ENCODE measurements at places on chromosomes 2 and 18. TPM values are rescaled to one million over a fixed set of nuclear protein-coding genes. Genes with fewer than 3 reads are reported as not detected.
A peak's percentile ranks its signal among the peaks of the same experiment; 100 is the strongest.

GRCh38 chr2:3461801-3462492, 57.4 kb downstream of the ADI1 start:
- H3K4me3 ChIP-seq: no peak overlapping the region
- peak; percentile 66 for DNase-seq
- peak overlapping the region; percentile 79 for H3K27ac ChIP-seq
- H3K36me3 ChIP-seq: peaks cover 10% of the 10 kb centered on the region
- H3K27me3 ChIP-seq: no peaks in the 10 kb centered on the region

- DNase-seq: no peak
- H3K4me1 ChIP-seq: no peaks in the 10 kb centered on the region
- no peaks in the 10 kb centered on the region for H3K36me3 ChIP-seq
- H3K27me3 ChIP-seq: no peaks in the 10 kb centered on the region
- no peak overlapping the region for H3K4me3 ChIP-seq
These were observed 476.8 kb upstream of the CELF4 start for GRCh38 chr18:38042211-38042890.

GRCh38 chr18:41226186-41226585, 728.8 kb upstream of the PIK3C3 start:
- no peak for DNase-seq
- H3K4me1 ChIP-seq: no peaks in the 10 kb centered on the region
- no peak overlapping the region for H3K27ac ChIP-seq
- H3K27me3 ChIP-seq: no peaks in the 10 kb centered on the region

- H3K4me1 ChIP-seq: no peaks in the 10 kb centered on the region
- DNase-seq: no peak
- H3K27ac ChIP-seq: no peak overlapping the region
- peaks cover 2% of the 10 kb centered on the region for H3K27me3 ChIP-seq
- H3K4me3 ChIP-seq: no peak overlapping the region
These were observed 654.9 kb downstream of the ADCYAP1 start for GRCh38 chr18:1559563-1559962.

DNA sequence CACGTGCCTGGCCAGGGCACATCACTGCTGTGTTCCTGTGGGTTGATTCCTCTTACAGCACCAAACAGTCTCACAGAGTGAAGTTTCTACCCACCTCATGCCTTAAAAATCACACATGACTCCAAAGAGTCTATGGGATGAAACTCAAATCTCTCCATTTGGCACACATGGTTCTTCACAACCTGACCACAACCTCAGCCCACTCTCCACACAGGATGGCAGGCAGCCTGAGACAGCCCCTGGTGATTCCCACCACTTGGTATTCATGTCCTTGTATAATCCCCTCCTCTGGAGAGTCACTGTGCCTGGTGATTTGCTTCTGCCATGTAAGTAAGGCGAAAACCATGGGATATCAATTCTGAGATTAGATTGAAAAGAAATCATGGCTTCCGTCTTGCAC, 46.2 kb downstream of the LBH start:
- peaks cover 53% of the 10 kb centered on the region for H3K4me1 ChIP-seq
- no peaks in the 10 kb centered on the region for H3K36me3 ChIP-seq
- no peaks in the 10 kb centered on the region for H3K27me3 ChIP-seq
- no peak overlapping the region for H3K4me3 ChIP-seq
- no peak overlapping the region for H3K27ac ChIP-seq

Gene LDLRAD4
- 21.3 TPM for total RNA-seq

Gene SRSF7
- 217 TPM for total RNA-seq

Gene MALL
- 0.17 TPM for total RNA-seq

Data from activated naive CD4-positive, alpha-beta T cell treated with anti-CD3 and anti-CD28 coated beads for 36 hours (primary cell).